Right kidney (tissue), 9 donors: ENCODE measurements at places on chromosomes 4 and X.

DNA sequence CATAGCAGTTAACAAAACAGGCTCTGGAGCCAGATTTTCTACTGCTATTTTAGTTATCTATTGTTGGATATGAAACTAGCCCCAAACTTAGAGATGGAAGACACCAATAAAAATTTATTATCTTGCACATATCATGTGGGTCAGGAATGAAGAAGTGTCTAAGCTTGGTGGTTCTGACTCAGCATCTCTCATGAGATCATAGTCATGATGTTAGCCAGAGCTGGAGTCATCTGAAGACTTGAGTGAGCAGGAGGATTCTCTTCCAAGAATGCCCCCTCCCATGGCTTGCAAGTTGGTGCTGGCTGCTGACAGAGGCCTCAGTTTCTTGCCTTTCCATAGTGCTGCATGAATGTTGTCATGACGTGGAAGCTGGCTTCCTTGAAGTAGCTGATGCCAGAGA is 68.2 kb upstream of the TAPT1 start:
- no peak for DNase-seq

DNA sequence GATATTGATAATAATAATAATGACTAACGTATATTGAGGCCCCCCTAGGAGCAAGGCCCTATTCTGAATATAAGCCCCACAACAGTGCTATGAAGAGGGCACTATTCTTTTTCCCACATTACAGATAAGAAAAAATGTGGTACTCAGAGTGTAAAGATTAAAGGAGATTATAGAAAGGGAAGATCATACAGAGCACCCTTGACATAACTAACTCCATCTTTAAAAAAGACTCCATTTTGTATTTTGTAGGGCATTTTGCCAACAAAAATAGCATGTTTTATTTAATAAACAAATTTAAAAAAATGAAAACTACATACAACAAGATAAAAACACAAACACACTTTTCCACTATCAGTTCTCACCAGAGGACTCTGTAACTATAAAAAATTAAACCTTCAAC is 42.1 kb downstream of the GUCY1A1 start:
- no peak for DNase-seq

DNA sequence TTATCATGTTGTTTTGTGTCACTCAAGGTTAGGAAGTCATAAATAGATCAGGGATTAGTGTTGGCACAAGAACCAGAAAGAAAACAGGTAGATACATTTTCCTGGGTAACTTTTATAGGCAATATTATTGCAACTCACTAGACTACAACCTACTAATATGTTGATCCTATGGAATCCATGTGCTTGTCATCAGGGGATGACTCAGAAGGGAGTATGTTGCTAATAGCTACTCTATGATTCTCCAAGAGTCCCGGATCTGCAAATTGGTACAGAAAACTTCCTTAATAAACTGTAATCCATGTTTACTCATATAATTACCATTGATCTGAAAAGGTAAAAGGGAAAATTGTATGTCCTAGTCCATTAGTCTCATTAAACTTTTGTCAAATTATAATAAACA is 11.7 kb upstream of the GNRHR start:
- no peak for DNase-seq

GRCh38 chr4:860561-860960 is 34.6 kb upstream of the CPLX1 start:
- no peak for DNase-seq

GRCh38 chr4:147799986-147800555 is 68.2 kb downstream of the ARHGAP10 start:
- no peak for DNase-seq

DNA sequence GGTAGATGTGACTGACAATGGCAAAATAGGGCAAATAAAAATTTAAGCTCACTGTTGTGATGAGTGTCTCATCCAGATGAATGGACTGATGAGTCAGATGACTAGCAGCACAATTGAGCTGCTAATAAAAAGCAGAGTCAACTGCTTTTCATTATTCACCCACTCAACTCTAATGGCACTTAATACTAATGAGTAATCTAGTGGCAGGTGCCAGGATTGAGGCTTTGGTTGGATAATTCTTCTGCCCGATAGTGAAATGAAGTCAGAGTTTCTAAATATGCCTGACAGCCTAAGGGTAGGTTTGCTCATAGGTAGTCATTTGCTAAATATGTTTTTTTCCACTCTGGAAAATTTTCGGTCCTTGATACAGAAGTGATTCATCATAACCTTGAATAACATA is 10.4 kb downstream of the OGT start:
- no peak for DNase-seq

DNA sequence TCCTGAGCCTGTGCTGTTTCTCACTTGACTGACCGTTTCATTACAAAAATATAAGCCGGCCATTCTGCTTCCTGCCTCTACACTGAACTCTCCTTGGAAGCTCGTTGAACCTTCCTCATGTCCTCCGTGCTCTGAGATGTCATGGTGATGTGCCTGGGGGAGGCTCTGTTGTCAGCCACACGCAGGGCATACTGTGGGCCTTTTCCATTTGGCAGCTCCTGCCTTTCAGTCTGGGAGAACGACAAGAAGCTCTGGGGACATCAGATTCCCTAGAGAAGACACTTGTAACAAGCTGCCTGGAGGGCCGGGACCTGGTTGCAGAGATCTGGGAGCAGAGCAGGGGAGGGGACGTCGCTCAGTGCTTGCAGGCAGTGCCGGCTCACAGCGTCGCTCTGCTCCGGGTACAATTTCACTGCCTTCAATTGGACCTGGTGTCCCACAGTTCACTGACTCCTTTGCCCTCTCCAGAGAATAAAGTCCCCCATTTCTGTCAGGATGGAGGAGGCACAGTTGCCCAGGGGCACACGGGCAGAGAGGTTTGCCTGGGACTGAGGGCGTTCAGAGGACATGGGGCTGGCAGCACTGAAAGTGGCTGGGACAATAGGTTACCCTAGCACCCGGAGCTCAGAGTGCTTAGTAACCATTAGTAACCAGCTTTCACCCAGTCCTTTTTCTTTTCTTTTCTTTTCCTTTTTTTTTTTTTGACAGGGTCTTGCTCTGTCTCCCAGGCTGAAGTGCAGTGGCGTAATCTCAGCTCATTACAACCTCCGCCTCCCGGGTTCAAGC is 19.1 kb upstream of the MECP2 start:
- DNase-seq: peak; percentile 32

- DNase-seq: no peak
Observed at GRCh38 chr4:19473569-19473968, 778.1 kb upstream of the SLIT2 start.

- no peak for DNase-seq
Observed at GRCh38 chr4:103567591-103567990, 152.2 kb downstream of the TACR3 start.

DNA sequence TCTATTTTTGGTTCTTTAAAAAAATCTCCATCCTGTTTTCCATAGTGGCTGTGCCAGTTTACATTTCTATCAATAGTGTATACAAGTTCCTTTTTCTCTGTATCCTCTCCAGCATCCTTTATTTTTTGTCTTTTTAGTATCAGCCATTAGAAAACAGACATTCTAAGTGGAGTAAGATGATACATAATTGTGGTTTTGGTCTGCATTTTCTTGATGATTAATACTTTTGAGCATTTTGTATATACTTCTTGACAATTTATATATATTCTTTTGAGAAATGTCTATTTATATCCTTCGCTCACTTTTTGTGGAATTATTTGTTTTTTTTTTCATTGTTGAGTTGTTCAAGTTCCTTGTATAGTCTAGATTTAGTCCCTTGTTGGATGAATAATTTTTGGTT is 382.2 kb upstream of the SPOCK3 start:
- DNase-seq: no peak

DNA sequence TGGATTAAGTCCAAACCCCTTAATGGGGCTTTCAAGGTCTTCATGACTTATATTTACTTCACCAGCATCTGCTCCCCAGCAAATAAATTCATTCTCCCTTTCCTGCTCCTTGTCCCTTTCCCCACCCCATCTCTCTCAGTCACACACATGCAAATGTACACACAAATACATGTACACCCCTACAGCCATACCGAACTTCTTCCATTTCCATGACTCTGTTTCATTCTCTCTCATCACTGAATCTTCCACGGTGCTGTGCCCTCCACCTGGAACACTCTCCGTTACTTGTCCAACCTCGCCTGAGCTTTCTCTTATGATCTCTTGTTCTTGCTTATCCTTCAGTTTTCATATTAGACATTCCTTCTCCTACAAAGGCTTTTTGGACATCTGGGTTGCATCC is 22.0 kb upstream of the RPA4 start:
- DNase-seq: no peak

GRCh38 chr4:147477439-147477838 is 3.5 kb upstream of the EDNRA start:
- DNase-seq: no peak

GRCh38 chr4:4574792-4575191 is 32.9 kb upstream of the STX18 start:
- peak; percentile 90 for DNase-seq

- no peak for DNase-seq
Observed at GRCh38 chrX:21528076-21528475, 130.1 kb downstream of the KLHL34 start.

DNA sequence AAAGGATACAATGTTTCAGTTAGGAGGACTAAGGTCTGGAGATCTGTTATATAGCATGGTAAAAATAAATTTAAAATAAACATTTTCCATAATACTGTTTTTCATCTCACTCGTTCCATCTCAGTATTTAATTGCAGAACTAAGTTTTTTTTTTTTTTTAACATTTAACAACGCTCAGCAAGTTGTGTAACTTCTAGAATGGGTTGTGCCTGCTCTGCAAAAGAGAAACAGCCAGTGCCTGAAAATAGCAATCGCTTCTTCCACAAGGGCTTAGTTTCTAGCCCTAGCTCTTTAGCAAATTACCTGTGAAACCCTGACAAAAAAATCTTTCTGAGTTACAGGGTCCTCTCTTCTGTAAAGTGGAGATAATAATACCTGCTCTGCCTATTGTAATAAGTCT is 41.9 kb downstream of the CNGA1 start:
- no peak for DNase-seq

DNA sequence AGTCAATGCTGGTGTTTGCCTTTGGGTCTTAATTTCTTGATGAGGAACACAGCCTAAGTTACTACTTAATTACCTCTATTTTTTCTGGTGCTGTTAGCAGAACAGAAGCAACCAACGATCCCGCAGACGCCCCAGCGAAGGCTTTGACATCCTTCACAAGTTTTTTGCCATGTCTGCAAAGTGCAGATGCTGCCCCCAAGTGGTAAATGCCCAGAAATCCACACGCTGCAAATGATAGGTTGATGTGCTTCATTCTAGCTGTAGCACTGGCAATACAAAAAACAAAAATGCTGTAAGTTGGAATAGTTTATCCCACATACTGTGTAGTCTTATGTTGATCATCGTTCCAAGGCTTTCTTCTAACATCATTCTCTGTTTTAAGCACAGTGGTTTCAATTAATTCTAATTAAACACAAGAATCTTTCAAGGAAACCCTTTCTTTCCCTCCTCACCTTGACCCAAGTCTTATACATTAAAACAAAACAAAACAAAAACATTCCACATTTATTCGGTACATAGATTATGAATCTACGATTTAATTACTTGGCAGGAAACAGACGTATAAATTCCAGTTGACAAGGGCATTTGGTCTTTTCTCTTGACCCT is 1.2 kb downstream of the PNPLA4 start:
- DNase-seq: peak; percentile 8

- DNase-seq: no peak
Observed at GRCh38 chr4:182711211-182711610, 206.0 kb downstream of the DCTD start.

DNA sequence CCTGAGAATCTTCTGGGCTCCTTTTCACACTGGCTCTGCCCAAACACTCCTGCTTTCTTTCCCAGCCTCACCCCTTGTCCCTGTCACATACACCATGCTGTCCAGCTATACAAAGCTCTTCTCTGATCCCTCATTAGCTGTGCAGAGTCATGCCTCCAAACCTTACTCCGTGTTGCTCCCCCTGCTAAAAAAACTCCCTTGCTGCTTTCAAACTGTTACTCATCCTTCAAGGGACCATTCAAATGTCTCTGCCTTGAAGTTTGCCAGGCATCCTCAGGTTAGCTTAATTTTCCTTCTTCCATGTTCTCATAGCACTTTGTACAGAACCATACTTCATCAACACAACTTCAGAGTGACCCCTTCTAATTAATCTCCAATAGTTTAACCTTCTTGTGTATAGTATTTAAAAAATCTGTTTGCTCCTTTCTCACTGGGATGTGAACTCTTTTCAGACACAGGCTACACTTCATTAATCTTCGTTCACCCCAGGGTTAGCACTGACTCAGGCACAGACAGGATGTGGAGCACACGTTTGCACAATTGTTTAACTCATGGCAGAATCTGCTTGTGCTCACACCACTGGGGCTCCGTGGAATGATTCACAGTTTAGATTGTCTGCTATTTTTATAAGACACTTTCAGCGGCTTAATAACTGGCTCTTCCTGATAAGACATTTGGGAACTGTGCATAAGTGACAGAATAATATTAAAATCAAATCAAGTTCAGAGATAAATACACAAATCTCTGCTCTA is 21.4 kb upstream of the SEL1L3 start:
- DNase-seq: no peak

DNA sequence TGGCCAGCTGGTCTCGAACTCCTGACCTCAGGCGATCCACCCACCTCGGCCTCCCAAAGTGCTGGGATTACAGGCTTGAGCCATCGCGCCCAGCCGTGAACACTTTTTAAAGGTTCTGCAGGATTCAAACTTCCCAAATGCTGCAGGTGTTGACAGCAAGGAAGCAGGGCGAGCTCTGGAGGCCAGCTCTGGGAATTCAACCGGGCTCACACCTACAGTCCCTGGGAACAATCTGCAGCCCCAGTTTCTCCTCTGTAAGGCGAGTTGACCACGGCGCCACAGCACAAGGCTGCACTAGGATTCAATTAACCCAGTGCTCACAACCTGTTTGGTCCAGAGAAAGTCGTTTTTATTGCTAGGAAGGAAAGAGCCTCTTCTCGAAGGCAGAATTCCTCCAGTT is 1.6 kb downstream of the MTNR1A start:
- DNase-seq: no peak

DNA sequence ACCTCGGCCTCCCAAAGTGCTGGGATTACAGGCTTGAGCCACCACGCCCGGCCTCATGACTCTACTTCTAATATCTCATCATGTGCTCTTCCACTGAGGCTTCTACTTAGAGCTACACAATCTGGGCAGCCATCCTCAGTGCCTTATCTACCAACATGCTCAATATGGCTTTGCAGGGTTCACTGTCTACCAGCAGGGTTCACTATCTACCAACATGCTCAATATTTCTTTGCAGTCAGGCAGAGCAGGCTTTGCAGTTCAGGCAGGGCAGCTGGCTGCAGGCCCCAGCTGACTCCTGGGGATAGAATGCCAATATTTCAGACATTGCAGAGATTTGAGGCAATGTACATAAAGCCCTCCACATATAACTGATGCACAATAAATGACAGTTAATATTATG is 47.5 kb downstream of the PKD2 start:
- no peak for DNase-seq

DNA sequence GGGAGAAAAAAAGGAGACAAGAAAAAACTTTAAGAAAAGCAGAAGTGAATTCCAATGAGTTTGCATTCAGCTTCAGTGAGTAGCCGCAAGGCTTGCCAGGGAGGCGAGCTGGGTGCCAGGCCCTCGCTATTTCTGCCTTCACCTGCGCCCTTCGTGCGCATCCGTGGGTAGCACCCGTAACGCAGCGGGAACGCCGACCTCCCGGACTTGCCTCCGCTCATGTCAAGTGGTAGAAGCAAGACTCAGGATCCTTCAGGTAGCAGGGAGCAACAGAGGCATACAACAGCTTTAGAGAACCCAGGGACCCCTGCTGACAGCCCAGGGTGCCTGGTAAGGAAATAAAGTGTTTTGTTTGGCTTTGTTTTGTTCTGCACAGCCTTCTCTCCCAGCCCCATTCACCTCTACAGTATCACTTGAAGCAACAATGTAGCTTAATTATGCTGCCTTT is 140.0 kb upstream of the BCOR start:
- no peak for DNase-seq
